Natural killer cell treated with Interleukin-12 subunit alpha and Interleukin-12 subunit beta and Interleukin-15 and Interleukin-18, amount 100 ng/mL, for 72 hours (primary cell): ENCODE measurements at places on chromosomes 2 and 18. TPM values are rescaled to one million over a fixed set of nuclear protein-coding genes. Genes with fewer than 3 reads are reported as not detected.

Gene TMEM18
- 24.9 TPM for total RNA-seq

Gene VAMP8
- 83.2 TPM for total RNA-seq

Gene SH3RF3
- 0.05 TPM for total RNA-seq

Gene OR6B3
- not detected for total RNA-seq

Gene SLC1A4
- total RNA-seq, result 34.7 TPM

Gene ZNF385B
- not detected for total RNA-seq
